H9 (cell line): ENCODE measurements at places on chromosomes 11 and 22.
A peak's percentile ranks its signal among the peaks of the same experiment; 100 is the strongest.

GRCh38 chr11:45918331-45918941, 759 bp upstream of the PEX16 start:
- DNase-seq: peak; percentile 85

- no peak for DNase-seq
Measured at GRCh38 chr11:87397011-87397865, 359.5 kb downstream of the TMEM135 start.

DNA sequence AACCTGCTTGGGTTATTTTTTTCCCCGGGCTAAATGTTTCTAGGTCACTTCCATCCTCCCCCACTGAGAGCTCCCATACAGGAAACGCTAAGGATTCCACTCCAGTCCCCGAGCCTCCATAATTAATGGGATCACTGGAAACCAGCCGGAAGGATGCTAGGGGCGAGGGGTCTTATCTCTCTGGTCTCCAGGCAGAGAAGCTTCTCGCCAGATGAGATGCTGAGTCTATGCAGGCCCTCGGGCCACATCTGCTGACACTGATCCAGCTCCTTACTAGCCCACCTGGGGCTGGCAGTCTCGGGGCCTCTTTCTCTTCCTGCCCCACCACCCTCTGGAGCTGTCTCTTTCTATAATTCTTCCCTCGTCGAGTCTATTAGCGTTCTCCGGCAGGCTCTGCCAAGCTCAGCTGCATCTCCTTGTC, 125.9 kb upstream of the SYT13 start:
- DNase-seq: peak; percentile 37

GRCh38 chr11:123030517-123030916, 31.4 kb downstream of the HSPA8 start:
- DNase-seq: no peak

DNA sequence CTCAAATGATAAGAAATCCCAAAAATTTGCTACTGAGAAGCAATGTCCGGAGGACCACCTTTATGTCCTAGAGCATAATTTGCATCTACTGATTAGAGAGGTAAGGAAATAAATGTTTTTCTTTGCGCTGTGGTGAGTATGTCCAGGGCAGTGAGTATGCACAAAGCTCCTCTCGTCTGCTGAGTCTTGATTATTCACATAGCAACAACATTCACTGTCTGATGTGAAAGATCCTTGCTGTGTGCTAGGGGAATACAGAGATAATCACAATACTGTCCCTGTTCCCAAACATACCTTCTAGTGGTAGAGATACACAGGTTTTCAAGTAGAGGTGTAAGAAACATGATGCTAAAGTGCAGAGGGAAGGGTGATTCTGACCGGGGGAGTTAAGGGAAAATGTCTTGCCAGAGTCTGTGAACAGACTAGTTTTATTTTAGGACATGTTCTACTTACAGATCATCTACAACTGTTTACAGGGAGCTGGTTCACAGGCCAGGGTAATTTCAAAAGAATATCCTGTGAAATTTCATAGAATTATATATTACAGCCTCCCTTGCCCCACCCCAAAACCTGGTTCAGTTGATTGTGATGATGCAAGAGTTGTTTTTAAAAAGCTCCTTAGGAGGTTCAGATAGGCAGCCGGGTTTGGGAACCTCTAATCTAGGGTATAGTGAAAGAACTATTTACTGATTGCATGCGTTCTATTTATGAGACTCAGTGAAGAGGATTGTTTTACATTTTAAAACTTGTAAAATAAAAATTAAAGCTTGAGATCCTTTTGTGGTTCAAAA, 12.6 kb downstream of the MED17 start:
- no peak for DNase-seq

GRCh38 chr11:73187854-73188253, 30.2 kb upstream of the P2RY2 start:
- DNase-seq: peak; percentile 87

GRCh38 chr11:62554387-62555167, 8.0 kb upstream of the AHNAK start:
- no peak for DNase-seq

- DNase-seq: no peak
Measured at GRCh38 chr22:43301866-43302265, 41.3 kb downstream of the SCUBE1 start.

DNA sequence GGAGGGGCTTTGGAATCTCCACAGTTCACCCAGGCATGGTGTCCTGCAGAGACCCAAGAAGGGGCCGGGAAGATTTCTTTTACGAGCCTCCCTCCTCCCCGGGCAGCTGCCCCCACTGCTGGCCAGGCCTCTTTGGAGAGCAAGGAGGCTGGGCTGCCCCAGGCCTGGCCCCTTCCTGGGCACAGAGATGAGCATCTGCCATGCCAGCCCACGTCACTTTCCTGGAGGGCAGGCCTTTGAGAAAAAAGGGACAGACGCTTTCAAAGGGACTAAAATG, 60.5 kb upstream of the FGF3 start:
- DNase-seq: no peak

DNA sequence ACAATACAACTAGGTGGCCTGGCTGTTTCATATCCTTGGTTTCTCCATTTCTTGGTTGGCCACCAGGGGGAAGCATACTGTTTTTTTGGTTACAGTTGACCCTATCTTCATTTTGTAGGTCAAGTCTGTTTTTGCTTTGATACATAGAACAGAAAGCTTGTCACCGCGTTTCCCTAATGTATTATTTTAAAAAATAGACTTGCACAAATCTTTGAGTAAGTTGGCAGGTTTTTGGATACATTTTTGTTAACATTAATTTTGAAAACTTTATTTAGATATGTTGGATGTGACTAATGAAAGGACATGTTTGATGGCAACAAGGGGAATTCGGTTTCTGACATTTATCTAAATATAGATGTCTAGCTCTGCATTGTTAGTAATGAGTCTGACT, 3.0 kb downstream of the NCR3LG1 start:
- peak; percentile 60 for DNase-seq

DNA sequence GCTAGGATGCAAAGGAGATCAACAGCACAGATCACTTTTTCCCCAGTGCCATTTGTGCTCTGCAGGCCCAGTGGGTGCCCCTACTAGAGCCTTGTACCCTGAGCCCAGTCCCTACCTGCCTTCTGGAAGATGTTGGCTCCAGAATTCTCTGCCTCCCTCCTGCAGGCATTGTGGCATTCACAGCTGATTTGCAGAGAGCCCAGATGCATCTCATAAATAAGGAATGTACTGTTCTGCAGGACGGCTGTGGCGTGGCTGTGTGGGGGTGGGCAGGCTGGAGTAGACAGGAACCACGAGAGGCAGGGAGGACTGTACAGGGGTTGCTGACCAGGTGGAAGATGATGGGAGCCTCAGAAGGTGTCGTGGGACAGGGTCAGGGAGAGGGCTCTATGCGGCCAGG, 11.2 kb upstream of the MIAT start:
- no peak for DNase-seq

- DNase-seq: no peak
Measured at GRCh38 chr11:120385110-120385509, 48.9 kb downstream of the ARHGEF12 start.
